ENCODE measurements at places on chromosomes 13 and 19. TPM values are rescaled to one million over a fixed set of nuclear protein-coding genes. Genes with fewer than 3 reads are reported as not detected.

Gene SPPL2B
- polyA plus RNA-seq, result 91.6 TPM

Gene TEAD2
- polyA plus RNA-seq, result 97.9 TPM

Gene CRX
- polyA plus RNA-seq, result not detected

Gene UBE2L5
- 0.30 TPM for polyA plus RNA-seq

Gene SLITRK6
- 9.5 TPM for polyA plus RNA-seq
